ENCODE measurements at places on chromosomes 7 and 10.

DNA sequence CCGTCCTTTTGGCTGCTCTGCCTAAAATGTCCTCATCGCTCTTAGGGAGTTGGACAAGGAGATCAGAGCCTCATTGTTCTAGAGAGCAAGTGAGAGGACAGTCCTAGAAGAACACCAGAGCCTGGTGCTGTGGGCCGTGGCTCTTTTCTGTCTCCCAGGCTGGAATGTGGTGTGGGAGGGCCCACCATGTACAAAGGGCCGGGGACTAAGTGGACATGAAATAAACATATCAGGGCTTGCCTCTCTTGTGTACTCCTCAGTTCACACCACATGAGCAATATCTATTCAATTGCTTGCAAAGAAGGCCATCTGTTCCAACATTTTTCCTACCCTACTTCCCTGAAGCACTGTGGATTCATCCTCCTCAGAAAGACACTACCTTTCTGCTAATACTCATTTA is 510.4 kb downstream of the SUGCT start:
- no peak for DNase-seq

DNA sequence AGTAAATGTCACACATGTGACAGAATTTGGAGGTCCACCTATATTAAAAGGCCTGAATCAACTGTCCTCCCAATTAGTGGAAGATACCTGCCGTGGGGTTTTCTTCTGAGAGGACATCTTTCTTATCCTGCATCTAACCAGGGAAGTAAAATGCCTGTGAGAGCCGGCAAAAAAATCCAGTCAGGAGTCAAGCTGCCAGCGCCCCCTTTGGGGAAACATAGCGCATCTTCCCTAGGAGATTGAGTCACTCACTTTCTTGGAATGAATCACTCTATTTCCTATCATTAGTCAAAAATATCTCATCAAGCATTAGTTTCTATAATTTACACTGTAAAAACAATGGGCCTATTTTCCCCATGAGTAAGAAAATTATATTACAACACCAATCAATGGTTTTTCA is 66.4 kb upstream of the ANK3 start:
- no peak for DNase-seq

GRCh38 chr7:142443216-142444010 is 185.6 kb upstream of the PRSS58 start:
- no peak for DNase-seq

DNA sequence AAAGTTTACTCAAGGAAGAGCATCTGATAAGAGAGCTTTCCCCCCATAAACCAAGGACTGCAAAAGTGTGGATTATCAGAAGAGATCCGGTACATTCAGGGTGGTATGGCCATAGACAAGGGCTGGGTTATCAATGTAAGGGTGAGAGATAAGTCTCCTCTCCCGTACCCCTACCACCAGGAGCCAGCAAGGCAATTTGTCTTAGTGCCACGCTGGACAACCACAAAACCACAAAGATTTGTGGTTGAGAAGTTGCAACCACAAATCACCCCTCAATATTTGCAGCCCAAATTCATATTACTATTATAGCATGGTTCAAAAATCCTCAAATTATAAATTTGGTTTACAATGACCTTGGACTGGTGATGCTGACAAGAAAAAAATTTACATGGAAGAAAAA is 2.3 kb upstream of the ZSCAN25 start:
- no peak for DNase-seq

GRCh38 chr10:78828647-78829539 is 239.9 kb upstream of the ZMIZ1 start:
- DNase-seq, result no peak

DNA sequence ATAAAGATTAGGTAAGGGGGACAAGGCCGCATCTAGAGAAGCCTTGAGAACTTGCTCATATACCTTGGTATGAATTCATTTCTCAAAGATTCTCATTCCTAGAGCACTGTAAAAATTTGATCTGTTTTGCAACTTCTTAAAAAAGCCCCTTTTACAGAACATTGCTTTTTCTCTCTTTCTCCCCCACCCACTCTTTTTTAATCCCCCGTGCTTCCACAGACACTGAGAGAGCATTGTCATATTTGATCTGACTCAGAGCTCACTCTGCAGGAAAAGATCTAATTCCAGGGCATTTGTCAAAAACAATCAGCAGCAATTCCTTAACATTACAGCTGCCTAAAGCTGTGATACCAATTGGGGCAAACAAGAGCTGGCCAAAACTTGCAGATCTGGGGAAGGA is 92.0 kb downstream of the ARHGAP22 start:
- DNase-seq, result no peak

DNA sequence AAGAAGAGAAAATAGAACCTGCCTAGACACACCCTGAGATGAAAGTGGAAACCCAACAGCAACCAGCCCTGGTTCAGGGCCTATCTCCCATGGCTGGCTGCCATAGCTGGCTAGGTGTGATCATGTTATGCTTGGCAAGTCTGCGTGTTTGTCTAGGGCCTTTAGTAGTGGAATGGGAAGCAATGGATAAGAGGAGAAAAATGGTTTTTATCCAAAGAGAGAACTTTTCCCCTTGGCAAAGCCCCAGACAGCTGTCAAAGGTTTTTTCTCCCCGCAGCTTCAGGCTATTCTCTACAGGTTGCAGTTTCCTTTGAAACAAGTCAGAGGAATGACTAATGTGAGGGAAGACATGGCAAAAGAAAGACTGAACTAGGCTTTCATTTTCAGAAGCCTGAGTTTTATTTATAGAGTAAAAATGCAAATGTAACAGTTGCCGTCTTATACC is 161.5 kb downstream of the SEMA3D start:
- DNase-seq, result no peak

DNA sequence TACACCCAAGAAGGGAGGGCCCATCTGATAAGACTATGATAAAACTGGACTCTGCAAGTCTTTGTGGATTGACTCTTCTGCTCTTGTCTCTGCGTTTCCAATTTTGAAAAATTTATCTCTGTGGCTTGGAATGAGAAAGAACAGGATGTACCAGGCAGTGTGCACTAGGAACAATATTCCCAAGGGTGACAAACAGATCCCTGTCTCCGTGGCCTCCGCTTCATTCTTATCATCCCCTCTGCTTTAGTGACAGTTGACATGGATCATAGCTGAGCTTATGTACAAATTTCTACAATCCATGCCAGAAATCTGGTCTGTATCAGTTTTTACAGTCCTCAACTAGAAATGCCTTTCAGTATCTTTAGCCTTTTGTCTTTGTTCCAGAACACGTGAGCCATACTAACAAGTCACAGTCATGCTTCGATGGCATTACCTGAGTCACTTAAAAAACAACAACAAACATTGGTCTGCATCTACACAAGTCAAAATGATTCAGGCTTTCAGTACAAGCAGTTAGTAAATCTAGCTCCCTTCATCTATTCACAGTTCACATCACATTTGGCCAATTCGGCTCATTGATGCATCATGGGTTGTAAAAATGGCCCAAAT is 393.6 kb upstream of the CELF2 start:
- DNase-seq, result no peak

DNA sequence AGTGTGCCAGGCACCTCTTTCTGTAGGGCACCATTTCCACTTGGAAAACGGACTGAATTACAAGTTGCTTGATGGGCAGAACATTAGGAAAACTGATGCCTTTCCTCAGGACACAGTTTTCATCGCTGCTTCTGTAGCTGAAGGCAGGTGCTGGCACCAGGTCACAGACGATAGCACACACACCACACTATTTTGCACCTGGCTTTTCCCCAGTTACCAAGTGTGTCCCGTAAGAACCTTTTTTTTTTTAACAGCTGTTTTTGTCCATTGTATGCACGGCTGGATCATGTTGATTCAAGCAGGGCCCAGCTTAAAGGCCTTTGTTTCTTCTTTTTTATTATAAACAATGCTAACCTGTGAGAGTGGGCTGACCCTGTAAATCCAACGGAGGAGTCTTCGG is 1.3 kb upstream of the GET4 start:
- DNase-seq, result no peak

DNA sequence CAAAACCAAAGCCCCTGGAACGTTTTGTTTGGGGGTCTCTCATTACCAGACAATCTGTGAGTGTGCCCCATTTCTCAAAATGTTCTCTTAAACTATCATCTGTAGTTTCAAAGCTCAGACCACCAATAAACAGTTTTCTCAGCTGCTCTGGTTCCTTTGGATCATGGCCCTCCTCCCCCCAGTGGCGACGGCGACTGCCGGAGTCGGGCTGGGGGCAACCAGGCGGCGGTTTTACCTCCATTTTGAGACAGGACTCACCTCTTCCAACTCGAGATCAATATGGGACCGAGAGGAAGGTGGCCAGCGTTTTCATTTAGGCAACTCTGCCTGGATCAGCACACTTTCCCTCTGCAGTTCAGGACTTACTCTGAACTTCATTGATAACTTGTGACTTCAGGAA is 141.5 kb upstream of the ZNF32 start:
- no peak for DNase-seq

DNA sequence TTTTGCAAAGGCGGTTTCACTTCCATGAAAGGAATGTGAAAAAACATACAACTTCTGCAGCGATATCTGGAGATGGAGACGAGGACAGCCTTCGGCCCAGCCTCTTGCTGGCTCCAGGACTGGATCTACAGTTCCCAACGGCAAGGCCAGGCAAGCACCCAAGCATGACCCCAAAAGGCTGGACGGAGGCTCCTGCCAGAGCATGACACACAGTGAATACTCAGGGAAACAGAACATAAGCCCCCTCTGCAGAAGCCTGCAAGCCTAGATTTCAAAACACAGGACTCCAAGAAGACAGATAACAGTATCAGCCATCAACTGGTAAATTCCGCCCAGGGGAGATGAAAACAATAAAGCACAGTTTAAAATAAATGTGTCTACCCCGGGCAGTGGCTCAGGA is 3.3 kb upstream of the LRRC27 start:
- no peak for DNase-seq

GRCh38 chr10:86104156-86104555 is 262.4 kb downstream of the GRID1 start:
- no peak for DNase-seq

GRCh38 chr10:133278577-133279265 is 2.1 kb upstream of the ADAM8 start:
- no peak for DNase-seq

GRCh38 chr10:2984682-2985081 is 82.7 kb upstream of the PFKP start:
- DNase-seq, result no peak

- no peak for DNase-seq
Measured at GRCh38 chr10:35335133-35336083, 901 bp upstream of the CCNY start.

DNA sequence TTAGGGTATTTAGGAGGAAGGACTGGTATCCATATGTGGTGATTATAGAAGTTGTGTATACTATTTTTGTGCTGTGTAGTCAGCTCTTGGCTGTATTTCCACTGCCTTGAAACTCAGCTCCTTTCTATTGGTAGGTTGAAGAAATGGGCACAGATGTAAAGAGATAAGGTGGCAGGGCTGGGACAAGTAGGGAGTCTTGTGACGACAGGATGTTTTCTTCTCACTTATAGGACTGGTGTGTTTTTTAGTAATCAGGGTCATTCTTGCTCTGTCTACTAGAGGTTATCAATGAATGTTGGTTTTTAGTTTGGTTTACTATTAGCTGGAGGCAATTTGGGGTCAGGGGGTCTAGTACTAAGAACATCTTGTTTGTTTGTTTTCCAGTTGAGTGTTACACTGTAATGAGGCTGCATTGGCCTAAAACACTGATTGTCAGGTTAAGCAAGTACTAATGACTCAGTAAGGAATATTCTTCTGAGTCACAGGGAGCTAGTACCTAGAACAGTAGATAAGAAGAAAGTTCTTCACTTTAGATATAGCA is 11.8 kb downstream of the UBN2 start:
- no peak for DNase-seq

DNA sequence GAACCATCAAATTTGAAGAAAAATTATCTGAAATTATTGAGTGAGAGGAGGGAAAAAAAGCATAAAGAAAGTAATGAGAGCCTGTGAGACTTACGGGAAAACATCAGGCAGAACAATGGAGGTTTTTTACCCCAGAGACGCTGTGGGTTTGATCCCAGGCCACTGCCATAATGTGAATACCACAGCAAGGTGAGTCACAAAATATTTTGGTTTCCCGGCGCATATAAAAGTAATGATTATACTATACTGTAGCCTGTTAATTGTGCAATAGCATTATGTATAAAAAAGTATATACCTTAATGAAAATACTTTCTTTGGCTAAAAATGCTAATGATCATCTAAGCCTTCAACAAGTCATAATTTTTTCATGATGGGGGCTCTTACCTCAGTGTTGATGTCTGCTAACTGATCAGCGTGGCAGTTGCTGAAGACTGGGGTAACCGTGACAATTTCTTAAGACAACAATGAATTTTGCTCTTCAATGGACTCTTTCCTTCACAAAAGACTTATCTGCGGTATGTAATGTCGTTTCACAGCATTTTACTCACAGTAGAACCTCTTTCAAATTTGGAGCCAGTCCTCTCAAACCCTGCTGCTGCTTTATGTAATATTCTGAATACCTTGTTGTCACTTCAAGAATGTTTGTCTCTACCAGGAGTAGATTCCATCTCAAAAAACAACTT is 97.0 kb upstream of the FAM20C start:
- DNase-seq, result no peak

DNA sequence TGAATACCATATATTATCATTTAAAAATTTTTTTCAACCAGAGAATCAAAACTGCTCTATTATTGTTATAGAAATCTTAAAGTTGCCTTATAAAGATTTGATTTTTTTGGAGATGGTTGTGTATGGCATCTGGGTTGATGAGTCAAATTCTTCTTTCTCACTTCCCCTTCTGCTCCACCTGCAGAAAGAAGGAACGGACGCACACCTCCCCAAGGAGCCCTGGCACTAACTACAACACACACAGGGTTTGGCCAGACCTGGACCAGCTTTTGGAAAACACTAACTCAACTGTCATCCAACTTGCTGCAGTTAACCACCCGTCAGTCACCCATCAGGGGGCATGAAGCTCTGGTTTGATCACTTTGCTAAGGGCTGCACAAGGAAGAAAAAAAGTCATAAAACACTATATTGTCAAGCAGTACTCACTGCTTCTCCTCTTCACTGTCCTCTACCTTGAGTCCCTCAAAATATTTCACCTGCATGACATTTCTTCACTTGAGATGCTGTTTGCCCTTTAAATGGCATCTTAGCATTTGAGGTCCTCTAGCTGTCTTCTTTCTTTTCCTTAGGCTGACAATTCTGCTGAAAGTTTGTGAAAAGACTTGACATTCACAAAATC is 266.7 kb upstream of the PHF14 start:
- no peak for DNase-seq

Measured in NCI-H187 (cell line).